COLO829 (cell line): ENCODE measurements at places on chromosomes 12 and 14.

DNA sequence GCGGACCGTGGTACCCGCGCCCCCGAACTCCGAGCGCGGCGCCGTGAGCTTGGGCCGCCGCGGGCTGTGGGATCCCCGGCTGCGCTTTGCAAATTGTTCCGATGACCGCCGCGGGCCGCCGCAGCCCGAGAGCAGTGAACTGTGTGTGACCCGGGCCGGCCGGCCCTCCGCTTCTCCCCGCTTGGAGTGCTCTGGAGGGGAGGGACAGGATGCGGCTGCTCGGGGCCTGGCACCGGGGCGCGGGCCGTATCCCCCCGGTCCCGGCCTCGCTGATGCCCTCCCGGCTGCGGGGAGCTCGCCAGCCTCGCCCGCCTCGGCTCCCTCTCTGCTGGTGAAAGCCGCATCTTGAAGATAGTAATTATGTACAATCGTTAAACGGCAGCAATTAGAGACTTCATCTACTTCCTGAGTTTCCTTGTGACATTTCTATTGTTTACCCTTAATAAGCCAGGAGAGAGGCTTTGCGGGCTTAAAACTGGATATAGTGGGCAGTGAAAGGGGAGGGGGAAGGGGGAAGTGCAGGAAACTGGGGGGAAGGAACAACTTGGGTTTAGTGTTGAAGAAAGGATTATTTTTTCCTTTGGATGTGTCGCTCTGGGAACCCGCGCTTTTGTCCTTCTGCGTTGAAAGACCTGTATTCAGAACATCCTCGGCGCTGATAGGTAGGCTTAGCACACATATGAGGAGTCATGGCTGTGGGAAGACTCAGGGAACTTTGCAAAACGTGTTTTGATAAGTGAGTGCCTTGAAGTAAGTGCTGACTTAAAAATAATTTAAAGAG is 1.2 kb downstream of the PELI2 start:
- DNase-seq = no peak

- DNase-seq = no peak
Observed at GRCh38 chr12:112179341-112179740, 54.0 kb downstream of the TRAFD1 start.

GRCh38 chr12:57127726-57128518 is at the start of gene LRP1:
TSS of gene LRP1 (plus strand) at chr12:57128483. CDS start at chr12:57128965, 482 bp downstream.
- DNase-seq = peak; percentile 96

GRCh38 chr14:102008891-102009290 is 44.5 kb downstream of the DYNC1H1 start:
- no peak for DNase-seq

DNA sequence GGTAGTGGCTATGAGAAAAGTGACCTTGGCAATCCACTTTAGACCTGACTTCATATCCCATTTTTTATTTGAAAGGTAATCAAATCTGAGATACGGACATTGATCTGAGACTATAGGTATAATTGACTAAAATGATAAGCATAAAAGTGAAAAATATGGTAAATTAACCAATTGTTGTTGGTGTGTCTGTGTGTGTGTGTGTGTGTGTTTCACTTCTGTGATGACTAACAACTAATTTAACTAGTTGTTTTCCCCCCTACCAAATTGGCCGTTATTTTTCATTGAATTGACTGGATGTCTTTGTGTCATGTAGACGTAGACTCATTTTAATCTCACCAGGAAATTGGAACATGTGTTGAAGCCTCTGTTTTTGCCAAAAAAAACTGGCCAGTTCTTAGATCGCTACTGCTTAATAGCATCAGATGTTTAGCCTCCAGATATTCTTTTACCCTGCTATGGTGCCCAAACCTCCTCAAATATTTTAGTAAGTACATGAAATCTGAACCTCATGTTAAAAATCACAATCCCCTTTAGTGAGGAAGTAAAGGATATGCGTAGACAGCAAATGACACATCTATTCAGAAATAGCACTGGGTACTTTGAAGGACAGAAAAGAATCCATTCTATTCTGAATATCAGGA is 395.0 kb downstream of the EGLN3 start:
- DNase-seq = no peak

DNA sequence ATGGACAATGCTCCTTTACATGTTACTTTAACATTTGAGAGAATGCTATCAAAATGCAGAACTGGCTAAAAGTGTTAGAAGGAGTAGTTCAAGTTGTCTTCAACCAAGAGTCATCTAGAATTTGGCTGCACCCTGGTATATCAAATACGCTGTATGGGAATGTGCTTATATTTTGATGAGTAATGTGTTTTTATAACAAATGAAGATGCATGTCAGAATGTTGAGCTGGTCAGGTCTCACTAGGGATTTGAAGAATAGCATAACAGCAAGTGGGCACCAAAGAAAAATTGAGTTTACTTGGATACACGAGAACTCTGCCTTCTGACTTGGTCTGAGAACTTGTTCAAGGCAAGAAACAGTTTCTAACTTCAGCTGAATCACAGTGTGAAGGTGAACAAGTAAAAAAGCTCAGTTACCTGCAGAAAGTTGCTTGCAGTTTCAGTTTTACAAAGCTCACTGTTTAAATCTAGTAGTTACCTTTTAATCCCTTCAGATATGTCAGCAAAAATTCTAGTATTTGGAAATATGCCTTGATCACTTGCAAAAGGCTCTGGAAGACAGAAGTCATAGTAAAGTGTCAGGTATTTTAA is 82.3 kb downstream of the PDE3A start:
- DNase-seq = no peak

DNA sequence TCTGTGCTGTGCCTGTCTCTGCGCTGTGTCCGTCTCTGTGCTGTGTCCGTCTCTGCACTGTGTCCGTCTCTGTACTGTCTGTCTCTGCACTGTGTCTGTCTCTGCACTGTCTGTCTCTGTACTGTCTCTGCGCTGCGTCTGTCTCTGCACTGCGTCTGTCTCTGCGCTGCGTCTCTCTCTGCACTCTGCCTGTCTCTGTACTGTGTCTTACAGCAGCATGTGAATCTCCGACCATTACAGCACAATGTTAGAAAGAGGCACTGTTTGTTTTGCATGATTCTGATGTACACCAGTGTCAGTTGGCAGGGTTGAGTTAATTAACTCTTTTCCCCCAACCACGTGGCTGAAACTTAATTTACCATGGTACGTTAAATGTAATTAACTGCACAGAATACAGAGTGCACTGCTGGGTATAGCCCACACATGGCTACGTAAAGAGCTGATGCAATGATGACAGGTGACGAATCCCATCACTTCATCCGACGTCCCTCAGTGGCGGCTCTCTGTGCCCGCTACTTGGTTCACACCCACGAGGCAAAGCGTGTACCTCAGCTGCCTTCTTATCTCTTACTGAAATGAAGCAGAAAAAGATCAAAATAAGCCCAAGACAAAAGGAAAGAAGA is 127.7 kb upstream of the SFSWAP start:
- DNase-seq = no peak

- DNase-seq = no peak
Observed at GRCh38 chr12:38144601-38145436, 171.8 kb upstream of the ALG10B start.

DNA sequence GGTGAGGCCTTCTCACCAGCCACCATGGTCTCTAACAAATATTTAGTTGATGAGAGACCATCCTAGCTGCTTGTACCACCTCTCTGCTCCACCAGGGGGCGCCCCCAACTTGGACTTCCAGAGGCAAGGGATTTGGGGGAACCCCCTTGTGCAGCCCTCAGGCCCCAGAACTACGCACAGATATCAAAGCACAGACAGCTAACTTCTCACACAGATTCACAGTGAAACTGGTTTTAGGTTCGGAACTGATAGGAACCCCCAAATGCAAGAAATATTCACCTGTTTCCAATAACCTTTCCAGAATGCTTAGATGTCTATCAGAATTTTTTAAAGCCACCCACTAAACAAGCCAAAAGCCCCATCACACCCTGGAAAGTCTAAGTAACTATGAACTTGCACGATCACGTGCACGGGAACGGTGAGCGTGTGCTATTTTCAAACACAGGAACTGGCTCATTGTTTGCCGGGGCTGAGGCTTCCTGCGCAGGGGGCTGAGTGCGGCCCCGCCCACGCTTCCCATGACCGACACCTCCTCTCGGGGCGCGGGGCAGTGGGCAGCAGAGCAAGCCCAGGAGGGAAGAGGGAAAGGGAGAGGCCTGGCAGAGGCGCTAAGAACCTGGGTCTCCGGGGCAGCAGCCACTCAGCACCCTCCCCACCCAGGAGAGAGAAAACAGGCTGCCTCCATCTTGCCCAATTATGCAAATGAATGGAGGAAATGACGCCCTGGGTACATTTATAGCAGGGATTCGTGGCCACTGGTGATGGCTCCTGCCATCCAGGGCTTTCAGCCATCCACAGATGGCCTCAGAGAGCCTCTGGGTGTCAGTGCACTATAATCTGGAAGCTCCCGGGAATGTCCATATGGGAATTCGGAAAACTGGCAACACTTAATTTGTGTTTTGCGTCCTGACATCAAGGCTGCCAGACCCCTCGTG is 79.4 kb upstream of the GPR68 start:
- peak; percentile 40 for DNase-seq

DNA sequence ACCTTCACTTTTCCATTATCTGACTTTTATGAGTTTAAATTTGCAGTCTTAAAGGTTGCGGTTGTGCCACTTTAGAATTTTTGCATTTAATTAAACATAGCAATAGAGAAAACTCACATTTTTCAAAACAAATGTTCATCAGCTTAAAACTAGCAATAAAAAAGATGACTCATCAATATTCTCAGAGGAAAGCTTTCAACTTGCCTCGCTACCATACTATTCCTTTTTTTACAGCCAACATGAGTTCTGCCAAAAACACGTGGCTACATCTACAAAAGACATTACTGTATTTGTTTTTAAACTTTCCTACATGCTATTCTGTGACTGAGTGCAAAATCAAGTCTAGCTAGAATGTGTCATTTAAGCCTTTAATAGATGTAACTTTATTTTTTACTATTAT is 497.1 kb downstream of the RPS29 start:
- peak; percentile 14 for DNase-seq

- DNase-seq = no peak
Observed at GRCh38 chr14:95538801-95539509, 4.1 kb downstream of the GLRX5 start.

DNA sequence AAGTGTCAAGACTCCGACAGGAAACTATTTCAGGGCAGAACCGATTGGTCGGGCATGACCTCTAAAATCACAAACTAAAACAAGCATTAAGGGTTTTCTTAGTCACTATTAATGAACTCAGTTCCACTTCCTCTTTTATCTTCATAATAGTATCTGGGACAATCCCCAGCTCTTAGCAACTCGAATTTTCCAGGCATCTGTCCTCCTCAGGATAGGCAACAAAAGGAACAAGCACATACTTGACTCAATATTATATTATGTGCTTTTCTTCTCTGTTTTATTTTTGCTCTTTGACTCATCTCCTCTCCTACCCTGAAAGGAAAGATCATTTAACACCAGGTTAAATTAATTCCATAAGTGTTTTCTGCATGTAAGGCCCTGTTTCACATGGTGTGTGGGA is 638.3 kb upstream of the TBX3 start:
- DNase-seq = peak; percentile 20

GRCh38 chr12:67534046-67534445 is 114.5 kb upstream of the DYRK2 start:
- no peak for DNase-seq

- no peak for DNase-seq
Observed at GRCh38 chr14:74697543-74697942, 15.3 kb downstream of the AREL1 start.

DNA sequence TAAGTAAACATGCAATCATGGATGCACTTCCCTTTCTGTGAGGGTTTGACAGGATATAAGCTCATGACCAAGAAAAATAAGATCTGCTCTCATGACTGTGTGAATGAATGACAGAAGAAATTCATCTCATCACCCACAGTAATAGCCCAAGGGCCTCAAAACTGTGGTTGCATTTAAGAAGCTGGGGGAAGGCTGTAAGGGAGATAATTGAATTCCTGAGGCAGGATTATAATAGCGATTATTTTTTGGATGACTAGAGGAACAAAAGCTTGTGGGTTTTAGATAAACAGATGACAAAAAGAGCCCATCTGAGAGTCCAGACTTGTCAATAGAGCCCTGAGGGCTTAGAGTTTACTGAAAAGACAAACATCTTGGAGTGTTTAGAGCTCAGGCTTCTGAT is 161.2 kb downstream of the NTF3 start:
- no peak for DNase-seq

GRCh38 chr12:107393043-107393717 is 292.4 kb upstream of the PWP1 start:
- no peak for DNase-seq

DNA sequence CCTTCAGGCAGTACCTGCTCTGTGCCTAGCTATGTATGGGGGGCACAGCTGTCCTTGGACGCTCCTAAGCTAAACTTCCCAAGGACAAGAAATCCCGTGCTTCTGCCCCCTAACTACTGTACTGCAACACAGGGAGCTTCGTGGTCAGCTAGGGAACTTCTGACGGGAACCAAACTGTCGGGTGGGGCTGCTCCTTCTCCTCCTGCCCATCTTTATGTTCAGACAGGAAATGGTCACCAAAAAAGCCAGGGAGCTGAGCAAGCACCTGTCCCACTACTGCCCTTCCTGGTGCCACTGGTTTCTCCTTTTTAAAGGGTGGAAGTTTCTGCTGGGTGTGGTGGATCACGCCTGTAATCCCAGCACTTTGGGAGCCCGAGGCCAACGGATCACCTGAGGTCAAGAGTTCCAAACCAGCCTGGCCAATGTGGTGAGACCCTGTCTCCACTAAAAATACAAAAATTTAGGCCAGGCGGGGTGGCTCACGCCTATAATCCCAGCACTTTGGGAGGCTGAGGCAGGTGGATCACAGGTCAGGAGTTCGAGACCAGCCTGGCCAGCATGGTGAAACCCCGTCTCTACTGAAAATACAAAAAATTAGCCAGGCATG is 26.6 kb downstream of the PXN start:
- DNase-seq = no peak

GRCh38 chr12:1810201-1810930 is 10.0 kb upstream of the LRTM2 start:
- peak; percentile 25 for DNase-seq

GRCh38 chr14:93219103-93219726 is 12.2 kb downstream of the UBR7 start:
- peak; percentile 29 for DNase-seq

GRCh38 chr12:6292606-6293005 is 17.9 kb upstream of the PLEKHG6 start:
- no peak for DNase-seq

DNA sequence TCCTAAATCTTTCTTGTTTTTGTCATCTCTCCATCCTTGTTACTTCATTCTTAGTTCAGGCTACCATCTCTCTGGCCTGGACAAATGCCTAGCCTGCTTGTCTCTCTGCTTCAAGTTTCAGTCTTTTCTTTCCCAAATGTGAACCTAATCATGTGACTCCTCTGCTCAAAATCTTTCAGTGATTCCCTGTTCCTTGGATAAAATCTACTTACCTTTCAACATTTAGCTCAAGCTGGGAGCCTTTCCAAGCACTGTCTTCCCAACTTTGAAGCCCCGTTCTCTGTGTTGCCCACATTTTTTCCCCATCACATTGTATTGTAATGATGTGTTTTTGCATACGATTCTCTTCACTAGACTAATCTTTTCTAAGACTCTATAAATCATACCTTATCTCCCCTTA is 24.7 kb downstream of the SLC7A8 start:
- no peak for DNase-seq

GRCh38 chr14:54001189-54001878 is 44.7 kb upstream of the BMP4 start:
- no peak for DNase-seq
